ENCODE measurements at places on chromosomes 1 and 21. TPM values are rescaled to one million over a fixed set of nuclear protein-coding genes. Genes with fewer than 3 reads are reported as not detected.

The KCNA3 gene
- total RNA-seq: not detected

The EPHB2 gene
- total RNA-seq: not detected

GRCh38 chr1:94974824-94975223, 47.9 kb upstream of the CNN3 start:
- DNase-seq: no peak

DNA sequence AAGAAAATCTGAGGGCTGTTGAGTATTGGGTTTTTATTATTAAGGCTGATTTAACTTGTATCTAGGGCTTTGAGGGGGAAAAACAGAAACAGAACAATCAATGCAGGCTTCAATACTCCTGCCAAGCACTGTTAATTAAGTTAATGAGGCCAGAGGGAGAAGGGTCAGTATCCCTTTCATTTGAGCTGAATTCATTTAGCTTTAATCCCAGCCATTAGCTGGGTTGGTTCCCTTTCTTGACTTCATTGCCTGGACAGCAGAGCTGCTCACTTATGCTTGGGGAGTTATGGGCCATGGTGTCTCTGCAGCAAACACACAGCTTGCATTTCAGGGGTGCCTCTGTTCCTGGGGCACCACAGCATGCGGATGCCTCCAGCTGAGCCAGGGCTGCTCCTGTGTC, 16.3 kb downstream of the TLR5 start:
- no peak for DNase-seq

GRCh38 chr1:110482662-110483307, 31.8 kb downstream of the PROK1 start:
- no peak for DNase-seq

GRCh38 chr1:8354038-8354437, 36.1 kb downstream of the SLC45A1 start:
- no peak for DNase-seq

DNA sequence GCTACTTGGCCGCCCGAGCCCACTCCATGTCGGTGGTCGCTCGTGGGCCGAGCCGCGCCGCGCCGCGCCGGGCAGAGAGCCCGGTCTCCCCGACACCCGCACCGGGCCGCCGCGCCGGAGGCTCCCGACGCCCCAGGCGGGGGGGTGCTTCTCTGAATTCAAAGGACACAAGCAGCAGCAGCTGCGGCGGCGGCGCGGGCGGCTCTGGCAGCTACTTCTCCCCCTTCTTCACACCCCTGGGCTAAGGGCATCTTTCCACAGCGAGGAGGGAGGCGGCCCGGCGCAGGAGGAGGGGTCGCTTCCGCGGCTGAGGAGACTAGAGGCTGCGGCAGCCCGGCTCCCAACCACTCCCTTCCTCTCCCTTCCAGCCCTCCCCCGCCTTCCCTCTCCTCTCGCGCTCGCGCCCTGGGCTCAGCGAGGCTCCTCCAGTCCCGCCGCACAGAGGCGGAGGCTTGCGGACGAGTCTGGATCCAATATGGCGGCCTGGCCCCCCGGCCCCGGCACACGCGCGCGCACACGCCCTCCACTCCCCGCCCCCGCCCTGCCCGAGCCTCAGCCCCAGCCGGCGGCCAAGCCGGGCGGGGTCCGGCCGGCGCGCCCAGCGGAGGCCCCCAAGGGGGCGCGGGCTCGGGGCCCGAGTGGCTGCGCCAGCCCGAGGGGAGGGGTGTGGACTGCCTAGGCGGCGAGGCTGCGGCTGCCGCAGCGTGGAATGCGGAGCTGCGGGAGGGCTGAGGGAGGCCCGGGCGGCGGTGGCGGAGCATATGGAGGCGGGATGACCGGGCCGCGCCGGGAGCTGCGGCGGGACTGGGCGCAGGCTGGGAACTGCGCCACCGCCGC, at the start of gene CDC42BPA:
CDC42BPA (minus strand) TSS at position 477 of the 837 bp plus-strand sequence. CDS start 1,310 bp downstream, outside the sequence.
- peak; percentile 73 for DNase-seq

DNA sequence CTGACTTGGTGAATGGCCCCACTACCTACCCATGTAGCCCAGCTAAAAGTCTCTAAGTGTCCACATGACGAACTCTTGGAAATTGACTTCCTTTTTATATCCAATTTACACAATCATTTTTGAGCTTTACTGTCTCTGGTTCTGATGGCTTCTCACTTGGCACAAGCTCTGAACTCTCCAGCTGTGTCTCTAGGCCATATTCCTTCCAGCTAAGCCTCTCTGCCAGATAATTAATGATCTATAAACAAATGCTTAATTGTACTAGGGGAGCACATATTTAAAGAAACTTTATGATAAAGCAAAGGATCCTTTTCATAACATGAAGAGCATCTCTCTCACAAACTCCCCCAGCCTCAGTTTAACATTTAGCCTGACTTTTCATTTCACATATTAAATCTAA, 16.3 kb upstream of the BEND5 start:
- no peak for DNase-seq
